ENCODE measurements at places on chromosomes 5 and 9.

DNA sequence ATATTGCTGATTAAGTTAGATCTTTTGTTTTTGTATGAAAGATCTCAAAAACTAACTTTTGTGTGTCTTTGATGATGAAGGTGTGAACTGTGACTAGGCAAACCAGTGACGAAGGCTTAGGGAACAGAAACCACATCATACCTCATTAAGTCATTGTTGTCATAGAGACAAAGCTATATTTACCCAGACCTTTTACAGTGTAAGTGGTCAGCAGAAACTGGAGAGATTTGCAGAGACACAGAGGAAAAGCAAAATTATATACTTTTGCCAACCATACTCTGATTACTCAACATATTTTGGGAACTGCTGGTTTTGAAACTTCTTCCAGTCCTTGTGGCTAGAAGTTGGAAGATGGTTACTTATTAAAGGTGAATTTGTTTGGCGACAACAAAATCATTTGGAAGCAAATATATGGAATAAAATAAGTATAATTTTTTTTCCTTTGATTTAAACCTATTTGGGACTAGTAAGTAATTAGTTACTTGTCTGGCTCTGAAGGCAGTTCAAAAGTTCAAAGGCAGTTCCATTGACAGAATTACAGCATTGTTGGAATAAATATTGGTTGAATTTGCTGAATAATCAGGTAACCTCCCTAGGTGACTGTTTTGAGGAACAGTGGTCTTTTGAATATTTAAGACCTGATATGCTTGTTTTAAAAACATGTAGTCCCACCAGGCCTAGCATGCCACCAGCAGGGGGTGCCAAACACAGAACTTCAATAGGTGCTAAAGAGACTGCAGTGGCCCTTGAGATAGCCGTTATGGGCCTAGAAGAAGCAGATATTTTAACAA is 103.8 kb downstream of the RPS23 start:
- DNase-seq = peak; percentile 34

DNA sequence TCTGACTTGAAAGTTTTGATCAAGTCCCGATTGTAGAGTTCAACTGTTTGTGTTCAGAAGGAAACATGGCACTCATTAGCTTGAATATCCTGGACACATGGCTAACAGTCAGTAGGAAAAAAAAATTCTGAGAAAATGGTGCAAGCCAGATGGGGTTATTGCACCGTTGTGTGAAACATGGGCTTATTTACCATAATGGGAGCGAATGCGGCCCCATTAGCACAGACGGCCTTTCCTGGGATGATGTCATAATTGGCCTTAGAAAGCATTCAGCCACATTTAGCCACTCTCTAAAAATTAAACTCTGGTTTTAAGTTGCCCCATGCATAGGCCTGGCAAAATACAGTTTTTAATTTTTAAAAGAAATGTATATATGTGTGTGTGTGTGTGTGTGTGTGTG is 112.1 kb downstream of the IRX2 start:
- no peak for DNase-seq

- DNase-seq = no peak
Measured at GRCh38 chr9:95132366-95133324, 184.9 kb downstream of the FANCC start.

GRCh38 chr5:10583663-10584572 is 20.0 kb downstream of the ANKRD33B start:
- no peak for DNase-seq

- DNase-seq = peak; percentile 81
Measured at GRCh38 chr9:136093995-136094881, 851 bp downstream of the NACC2 start.

DNA sequence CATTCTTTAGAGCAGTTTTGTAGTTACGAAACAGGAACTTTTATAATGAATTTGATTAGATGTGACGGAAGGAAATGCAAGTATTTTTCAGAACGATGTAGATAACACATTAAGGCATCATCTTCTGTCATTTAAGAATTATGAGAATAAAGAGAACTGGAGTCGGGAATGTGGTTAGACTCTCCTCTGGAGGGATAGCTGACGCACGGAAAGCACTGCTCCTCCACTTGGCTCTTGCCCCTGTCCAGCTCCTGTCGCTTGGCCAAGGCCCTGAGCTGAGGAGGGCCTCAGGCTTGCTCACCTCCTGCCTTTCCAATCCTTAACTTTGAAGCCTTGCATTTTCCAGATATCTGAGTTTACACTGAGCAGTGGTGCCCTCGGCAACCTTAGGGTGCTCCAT is 60.5 kb downstream of the MAP1B start:
- no peak for DNase-seq

DNA sequence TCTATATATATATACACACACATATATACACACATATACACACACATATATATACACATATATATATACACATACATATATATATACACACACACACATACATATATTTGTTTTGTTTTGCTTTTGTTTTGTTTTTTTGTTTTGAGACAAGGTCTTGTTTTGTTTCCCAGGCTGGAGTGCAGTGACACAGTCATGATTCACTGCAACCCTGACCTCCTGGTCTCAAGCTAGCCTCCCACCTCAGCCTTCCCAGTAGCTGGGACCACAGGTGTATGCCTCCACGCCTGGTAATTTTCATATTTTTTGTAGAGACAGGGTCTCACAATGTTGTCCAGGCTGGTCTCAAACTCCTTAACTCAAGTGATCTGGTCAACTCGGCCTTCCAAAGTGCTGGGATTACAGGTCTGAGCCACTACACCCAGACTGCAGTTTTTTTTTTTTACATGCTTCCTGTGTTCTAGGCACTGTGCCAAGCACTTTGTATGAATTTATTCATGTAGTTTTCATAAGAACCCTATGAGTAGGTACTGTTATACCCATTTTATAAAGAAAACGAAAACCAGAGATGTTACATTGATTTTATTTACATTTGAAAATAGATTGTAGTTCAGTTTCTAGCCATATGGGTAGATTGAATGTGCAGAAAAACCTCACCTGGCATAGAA is 120.7 kb downstream of the PBX3 start:
- DNase-seq = no peak

- DNase-seq = no peak
Measured at GRCh38 chr5:135203593-135204036, 169.6 kb upstream of the PITX1 start.

DNA sequence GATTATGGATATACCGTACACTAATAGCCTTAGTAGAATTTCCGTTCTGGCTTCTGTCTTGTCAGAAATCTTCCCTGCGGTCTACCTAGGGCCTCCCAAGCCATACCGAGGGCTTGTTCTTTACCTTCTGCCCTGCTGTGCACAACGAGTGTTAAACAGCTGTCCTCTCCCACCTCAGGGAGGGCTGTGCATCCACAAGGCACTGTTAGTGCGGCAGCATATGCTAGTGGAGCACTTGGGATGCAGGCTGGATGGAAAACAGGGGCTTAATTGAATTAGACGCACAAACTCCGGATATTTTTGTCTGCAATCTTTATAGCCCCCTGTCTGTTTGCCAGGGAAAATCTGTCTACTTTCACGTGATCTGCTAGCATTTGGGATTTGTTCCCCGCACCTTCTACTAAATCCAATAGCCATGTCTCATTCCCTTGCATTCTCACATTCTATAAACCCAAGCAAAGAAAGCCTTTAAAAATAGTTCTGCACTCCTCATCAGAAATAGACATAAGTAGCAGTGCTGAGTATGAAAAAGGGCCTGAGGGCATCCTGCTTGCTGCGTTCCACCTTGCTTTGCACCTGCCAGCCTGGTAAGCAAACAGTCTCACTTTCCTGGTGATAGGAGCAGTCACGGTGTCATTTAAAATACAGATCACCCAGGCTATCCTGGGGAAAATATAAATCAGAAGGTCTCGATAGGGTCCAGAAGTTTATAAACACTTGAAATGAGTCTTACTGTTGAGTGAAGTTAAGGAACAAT is 382.6 kb downstream of the RASEF start:
- no peak for DNase-seq

DNA sequence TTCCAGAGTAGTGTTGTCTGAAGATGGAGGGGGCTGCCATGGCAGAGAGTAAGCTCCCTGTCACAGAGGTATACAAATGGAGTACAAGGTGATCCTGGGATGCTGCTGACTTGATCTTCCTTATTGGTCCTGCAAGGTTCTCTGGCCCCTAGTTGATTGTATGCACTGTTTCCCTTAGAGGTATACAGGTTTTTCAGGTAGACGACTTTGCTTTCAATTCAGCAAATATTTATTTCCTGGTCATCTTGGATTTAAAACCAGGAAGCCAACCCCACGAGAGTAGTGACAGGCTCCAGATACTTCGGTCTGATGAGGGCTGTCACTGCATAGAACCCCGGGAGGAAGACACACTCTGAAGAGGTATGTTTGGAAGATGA is 16.5 kb upstream of the TRIM14 start:
- DNase-seq = no peak
